AG04449 (cell line): ENCODE measurements at places on chromosomes 3 and 15.
A peak's percentile ranks its signal among the peaks of the same experiment; 100 is the strongest.

DNA sequence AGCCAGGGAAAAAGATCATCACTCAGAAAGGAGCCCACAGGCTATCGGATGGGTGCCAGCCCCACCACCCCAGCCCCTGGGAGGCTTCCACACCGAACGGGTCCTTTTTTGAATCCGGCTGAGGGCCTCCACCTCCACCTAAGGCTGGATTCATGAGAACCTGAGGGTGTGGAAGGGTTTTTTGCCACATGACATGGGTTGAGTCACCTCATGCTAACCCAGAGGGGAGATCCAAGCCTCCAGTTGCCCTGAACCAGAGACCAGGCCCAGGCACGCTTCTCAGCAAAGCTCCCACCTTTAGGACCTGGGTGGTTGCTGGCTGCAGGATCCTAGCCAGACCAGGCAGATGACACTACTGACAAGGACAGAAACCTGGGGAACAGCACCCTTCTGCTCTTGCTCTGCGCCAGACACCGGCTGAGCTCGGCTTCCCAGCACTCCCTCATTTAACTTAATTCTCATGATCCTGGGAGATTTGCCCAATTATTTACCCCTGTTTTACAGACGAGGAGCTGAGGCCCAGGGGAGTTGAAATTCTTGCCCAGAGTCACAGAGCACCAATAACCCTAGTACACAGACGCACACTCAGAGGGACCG lies 25.6 kb downstream of the DUSP7 start:
- DNase-seq: no peak

- no peak for DNase-seq
Measured at GRCh38 chr3:138684396-138684795, 75.8 kb downstream of the FAIM start.

GRCh38 chr15:91845720-91846119 lies 7.8 kb upstream of the SLCO3A1 start:
- no peak for DNase-seq

DNA sequence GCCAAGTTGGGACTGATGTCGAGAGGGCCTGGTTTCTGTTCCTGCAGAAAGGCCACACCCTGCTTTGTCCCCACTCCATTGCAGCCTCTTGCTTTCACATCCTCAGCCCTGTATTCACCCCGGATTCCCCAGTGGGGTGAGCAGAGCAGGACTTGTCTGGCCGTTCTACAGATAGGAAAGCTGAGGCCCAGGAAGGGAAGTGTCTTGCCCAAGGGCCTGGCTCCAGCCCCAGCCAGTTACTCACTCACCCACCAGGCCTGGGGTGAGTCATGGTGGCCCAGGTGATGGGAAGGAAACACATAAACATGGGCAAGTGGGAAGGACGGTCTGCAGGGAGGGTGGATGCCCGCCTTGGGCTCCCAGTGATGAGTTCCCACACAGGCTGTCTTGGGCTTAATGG lies 6.1 kb upstream of the DUSP7 start:
- peak; percentile 56 for DNase-seq

GRCh38 chr3:54706738-54707137 lies 221.1 kb downstream of the LRTM1 start:
- DNase-seq: no peak

- DNase-seq: no peak
Measured at GRCh38 chr3:51798411-51798963, 19.4 kb upstream of the IQCF6 start.

DNA sequence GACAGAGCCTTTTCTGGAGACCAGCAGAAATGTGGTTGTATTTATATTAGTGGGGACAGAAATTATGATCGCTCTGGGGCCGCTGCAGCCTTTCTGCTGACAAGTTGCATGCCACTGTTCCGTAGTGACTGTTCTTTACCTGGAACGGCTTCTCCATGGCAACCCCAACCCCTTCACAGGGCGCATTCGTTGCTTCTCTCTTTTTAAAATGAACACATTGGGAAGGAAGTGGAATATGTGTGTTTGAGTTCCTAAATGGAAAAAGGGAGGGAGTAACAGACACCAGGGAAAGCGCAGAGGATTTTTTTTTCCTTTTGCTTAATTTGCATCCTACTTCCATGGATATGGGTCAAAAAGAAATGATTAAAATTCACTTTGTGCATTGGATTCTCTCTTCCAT lies 482.0 kb upstream of the SUCLG2 start:
- DNase-seq: no peak

DNA sequence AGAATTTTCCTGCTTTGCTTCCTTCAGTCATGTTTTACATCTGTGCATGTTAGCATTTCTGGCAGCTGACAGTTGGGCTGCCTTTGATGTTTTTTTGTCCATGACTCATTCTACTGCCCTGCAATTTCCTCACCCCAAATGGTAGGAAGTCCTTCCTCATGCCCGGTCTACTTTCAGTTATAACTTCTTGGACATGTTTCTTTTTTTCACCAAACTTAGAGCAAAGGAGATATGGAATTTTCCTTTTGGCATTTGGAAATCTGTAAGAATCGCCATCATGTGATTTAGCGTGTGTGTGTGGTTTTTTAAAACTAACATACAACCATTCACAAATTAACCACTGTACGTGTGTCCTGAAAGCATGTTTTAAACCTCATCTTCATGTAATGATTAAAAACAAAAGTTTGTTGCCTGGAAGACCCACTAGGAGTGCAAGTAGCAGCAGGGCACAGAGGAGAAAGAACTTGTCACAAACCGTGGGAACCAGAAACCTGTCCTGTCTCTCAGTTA lies 430.7 kb upstream of the CFAP20DC start:
- DNase-seq: no peak

GRCh38 chr15:47502041-47502440 lies 215.3 kb upstream of the SEMA6D start:
- DNase-seq: no peak

DNA sequence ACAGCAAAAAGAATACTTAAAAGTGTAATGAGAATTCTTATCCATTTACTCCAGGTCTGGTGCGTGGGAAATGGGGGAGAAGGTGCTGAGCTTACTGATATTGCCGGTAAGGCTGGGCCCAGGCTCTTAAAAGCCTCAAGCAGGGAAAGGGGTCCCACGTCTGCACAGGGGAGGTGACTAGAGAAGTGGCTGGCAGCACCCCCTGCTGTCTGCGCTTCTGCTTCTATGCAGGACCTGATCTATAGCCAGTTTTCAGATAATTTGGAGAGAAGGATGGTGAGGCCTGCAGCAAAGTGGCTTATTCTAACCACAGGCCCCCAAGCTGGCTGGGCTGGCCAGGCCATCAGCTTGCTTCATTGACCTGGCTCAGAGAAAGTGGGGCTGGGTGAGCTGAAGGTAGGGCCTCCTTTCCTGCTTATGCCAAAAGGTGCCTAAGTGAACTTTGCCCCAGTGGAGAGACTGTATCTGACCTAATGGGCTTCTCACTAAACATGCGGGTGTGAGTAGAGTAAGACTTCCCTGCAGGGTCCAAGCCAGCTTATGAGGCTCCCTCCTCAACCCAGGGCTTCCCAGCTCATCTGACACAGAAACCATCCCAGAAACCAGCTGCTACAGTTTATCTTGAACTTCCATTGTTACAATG lies 30.9 kb upstream of the ATP1B3 start:
- DNase-seq: no peak
